RWPE2 (cell line): ENCODE measurements at places on chromosomes 1 and 21.
A peak's percentile ranks its signal among the peaks of the same experiment; 100 is the strongest.

DNA sequence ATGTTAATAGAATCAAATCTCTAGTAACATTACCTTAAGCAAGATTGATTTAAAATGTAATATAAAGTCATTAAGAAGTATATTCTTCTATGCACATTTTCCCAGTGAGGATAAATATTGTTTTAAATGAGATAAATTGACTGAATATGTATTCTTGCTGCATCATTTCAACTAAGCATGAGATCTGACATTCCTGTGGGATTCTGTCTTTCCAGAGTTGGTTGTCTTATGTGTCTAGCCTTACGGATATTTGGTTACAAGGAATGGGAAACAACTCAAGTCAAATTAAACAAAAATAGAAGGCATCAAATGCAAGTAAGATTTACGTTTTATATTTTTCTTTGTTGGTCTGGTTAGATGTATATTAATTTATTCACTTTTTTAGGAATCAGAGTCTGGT, 287.5 kb downstream of the PTGER3 start:
- no peak overlapping the region for H3K27ac ChIP-seq
- H3K36me3 ChIP-seq, result no peaks in the 10 kb centered on the region
- no peaks in the 10 kb centered on the region for H3K4me1 ChIP-seq
- no peak for DNase-seq
- no peaks in the 10 kb centered on the region for H3K27me3 ChIP-seq
- H3K4me3 ChIP-seq, result no peak overlapping the region

DNA sequence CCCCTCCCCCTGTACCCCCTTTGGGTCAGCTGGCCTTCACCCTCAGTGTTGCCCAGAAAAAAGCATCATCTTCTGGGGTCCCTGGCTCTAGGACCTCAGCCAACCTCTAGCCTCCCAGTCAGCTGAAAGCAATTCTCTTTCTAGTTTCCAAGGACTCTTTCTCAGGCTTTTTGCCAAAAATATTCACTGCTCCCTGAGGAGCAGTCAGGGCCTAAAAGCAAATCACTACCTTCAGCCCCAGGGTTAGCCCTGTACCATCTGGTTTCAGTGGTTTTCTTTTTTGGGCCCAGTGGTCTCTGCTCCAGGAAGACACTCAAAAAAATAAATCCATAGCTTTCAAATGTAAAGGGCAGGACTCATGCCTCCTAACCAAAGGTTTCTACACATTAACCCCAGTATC, 3.1 kb upstream of the LMOD1 start:
- DNase-seq, result no peak
- no peaks in the 10 kb centered on the region for H3K4me1 ChIP-seq
- H3K27ac ChIP-seq, result no peak overlapping the region
- H3K27me3 ChIP-seq, result peaks cover 18% of the 10 kb centered on the region
- H3K36me3 ChIP-seq, result no peaks in the 10 kb centered on the region
- H3K4me3 ChIP-seq, result no peak overlapping the region

- H3K4me3 ChIP-seq, result no peak overlapping the region
- no peaks in the 10 kb centered on the region for H3K27me3 ChIP-seq
- H3K4me1 ChIP-seq, result no peaks in the 10 kb centered on the region
- no peaks in the 10 kb centered on the region for H3K36me3 ChIP-seq
- DNase-seq, result no peak
Measured at GRCh38 chr1:117540532-117540931, 65.3 kb upstream of the TENT5C start.

GRCh38 chr1:112307930-112308591, 88.0 kb upstream of the CTTNBP2NL start:
- no peak overlapping the region for H3K4me3 ChIP-seq
- H3K36me3 ChIP-seq, result no peaks in the 10 kb centered on the region
- H3K27me3 ChIP-seq, result peaks cover 1% of the 10 kb centered on the region
- no peak overlapping the region for H3K27ac ChIP-seq
- H3K4me1 ChIP-seq, result no peaks in the 10 kb centered on the region

DNA sequence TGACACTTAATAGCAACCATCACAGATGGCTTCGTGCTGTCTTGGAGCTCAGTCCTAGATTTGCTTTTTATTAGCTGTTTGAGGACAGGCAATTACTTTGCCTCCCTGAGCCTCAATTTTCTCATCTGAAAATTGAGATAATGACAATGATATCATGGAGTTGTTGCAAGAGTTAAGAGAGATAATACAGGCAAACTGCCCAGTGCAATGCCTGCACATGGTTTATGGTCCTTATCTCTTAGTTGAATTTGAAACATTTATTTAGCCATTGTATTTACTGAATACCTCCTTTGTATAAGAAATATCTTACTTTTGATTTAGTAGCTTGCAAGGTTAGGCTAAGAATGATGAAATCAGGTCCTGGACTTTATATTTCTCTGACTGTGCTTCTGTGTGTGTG, 17.7 kb downstream of the KCNA2 start:
- no peaks in the 10 kb centered on the region for H3K36me3 ChIP-seq
- no peaks in the 10 kb centered on the region for H3K4me1 ChIP-seq
- H3K4me3 ChIP-seq, result no peak overlapping the region
- DNase-seq, result no peak
- peaks cover 4% of the 10 kb centered on the region for H3K27me3 ChIP-seq

- H3K27ac ChIP-seq, result no peak overlapping the region
- H3K4me1 ChIP-seq, result no peaks in the 10 kb centered on the region
- H3K36me3 ChIP-seq, result no peaks in the 10 kb centered on the region
- no peaks in the 10 kb centered on the region for H3K27me3 ChIP-seq
Measured at GRCh38 chr21:46081862-46082712, 15.8 kb upstream of the COL6A2 start.

DNA sequence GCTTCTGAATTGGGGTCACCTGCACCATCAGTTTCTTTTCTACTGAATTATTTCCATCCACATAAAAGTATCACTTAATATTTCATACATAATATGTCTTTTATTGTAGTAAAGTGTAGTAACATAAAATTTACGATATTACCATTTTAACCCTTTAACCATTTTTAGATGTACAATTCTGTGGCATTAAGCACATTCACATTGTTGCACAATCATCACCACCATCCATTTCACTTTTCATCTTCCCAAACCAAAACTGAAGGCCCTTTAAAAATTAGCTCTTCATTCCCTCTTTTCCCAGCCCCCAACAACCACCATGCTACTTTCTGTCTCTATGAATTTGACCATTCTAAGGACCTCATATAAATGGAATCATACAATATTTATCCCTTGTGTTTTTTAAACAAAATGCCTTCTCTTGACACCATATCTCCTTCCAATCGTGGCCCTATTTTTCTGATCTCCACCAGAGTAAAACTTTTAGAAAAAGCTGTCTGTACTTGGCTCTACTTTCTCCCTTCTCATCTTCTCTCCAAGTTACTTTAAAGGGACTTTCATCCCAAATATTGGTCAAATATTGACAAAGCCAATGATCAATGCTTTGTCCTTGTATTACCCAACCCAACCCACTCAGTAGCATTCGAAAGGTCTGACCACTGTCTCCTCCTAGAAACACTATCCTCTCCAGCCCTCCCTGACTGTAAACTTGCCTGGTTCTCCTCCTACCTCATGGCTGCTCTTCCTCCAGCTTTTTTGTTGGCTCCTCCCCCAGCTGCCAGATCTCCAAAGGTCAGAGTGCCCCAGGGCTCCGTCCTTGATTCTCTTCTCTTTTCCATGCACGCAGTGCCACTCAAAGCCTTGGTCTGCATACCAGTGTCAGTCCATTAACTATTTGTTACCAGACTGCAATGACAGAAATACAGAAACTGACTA, 44.7 kb downstream of the SLC30A10 start:
- no peaks in the 10 kb centered on the region for H3K4me1 ChIP-seq
- H3K27me3 ChIP-seq, result no peaks in the 10 kb centered on the region
- DNase-seq, result no peak
- H3K36me3 ChIP-seq, result no peaks in the 10 kb centered on the region

GRCh38 chr1:202247837-202248795, 54.5 kb downstream of the LGR6 start:
- no peaks in the 10 kb centered on the region for H3K36me3 ChIP-seq
- no peak overlapping the region for H3K27ac ChIP-seq
- peak; percentile 30 for DNase-seq
- H3K27me3 ChIP-seq, result no peaks in the 10 kb centered on the region
- H3K4me3 ChIP-seq, result no peak overlapping the region
- H3K4me1 ChIP-seq, result no peaks in the 10 kb centered on the region

GRCh38 chr21:38818325-38818723, 12.6 kb downstream of the ETS2 start:
- H3K27ac ChIP-seq, result peak overlapping the region; percentile 76
- peaks cover 48% of the 10 kb centered on the region for H3K4me1 ChIP-seq
- peaks cover 97% of the 10 kb centered on the region for H3K36me3 ChIP-seq
- no peak overlapping the region for H3K4me3 ChIP-seq
- no peaks in the 10 kb centered on the region for H3K27me3 ChIP-seq

DNA sequence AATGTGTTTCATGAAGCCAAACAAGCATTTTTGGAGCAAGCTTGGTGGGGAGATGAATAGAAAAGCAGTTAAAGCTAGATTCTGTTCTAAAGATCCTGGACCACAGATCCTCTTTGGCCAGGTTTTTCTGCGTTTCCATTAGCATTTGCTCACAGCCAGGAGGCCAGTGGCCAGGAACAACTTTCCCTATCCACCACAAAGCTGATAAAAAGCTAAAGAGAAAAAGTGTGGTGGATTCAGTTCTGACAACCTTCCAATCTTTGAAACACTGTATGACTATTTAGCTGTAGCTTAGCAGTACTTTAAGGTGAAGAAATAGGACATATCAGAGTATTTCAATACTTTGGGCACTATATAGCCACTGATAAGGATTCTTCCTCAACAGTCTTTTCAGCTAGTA, 3.0 kb upstream of the NEK7 start:
- peaks cover 7% of the 10 kb centered on the region for H3K4me1 ChIP-seq
- H3K4me3 ChIP-seq, result no peak overlapping the region
- no peak for DNase-seq

- no peak overlapping the region for H3K27ac ChIP-seq
- H3K4me3 ChIP-seq, result no peak overlapping the region
- no peaks in the 10 kb centered on the region for H3K4me1 ChIP-seq
Measured at GRCh38 chr21:28063241-28064216, 929.1 kb downstream of the LTN1 start.

DNA sequence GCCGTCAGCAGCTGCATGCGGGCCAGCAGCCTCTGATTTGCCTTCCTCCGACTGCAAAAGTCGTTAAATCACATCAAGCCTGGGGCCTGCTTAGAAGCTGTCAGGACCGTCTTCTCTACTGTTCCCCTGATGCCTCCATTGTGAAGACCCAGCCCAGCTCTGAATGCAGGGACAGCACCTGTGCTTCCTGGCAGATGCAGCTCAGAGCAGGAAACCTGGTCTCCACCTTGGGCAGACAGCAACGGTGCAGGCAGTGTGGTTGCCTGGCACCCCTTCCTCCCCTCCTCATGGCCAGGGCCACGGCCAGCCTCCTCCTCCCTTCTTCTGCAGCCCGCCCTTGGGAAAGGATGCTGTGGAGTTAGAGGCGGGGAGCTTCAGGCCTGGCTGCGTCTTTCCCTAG, 92.3 kb upstream of the COL6A1 start:
- peaks cover 7% of the 10 kb centered on the region for H3K4me1 ChIP-seq
- no peaks in the 10 kb centered on the region for H3K36me3 ChIP-seq
- DNase-seq, result peak; percentile 29

GRCh38 chr1:25854554-25854953, 4.7 kb downstream of the AUNIP start:
- H3K27ac ChIP-seq, result no peak overlapping the region
- peaks cover 6% of the 10 kb centered on the region for H3K4me1 ChIP-seq
- peaks cover 39% of the 10 kb centered on the region for H3K36me3 ChIP-seq

DNA sequence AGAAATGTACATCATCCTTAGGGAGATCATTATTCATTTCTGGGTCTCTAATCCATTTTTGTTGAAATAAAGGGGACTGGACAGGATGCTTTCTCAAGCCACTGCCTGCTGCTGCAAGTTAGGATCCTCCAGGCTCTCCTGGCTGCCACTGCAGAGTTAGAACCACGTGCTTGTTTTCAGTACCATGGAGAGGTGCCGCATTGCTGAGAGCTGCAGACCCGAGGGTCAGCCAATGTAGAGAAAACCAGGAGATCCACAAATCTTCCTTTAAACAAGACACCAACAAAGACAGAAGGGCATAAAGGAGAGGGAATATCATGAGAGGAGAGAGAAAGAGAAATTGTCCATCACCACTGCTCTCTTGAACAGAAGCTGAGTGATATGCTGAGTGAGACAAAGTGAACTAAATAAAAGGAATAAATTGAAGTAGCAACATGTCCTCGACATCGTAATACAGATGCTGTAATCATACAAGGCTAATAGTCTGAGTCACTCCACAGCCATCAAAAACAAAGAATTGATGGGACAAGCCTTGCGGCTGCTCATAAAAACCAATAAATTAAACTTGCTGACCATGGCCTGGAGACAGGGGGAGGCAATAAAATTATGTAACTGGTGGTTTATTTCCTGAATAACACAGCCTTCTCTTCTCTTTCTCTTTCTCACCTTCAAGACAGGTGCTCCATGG, 255.7 kb downstream of the OMA1 start:
- no peaks in the 10 kb centered on the region for H3K4me1 ChIP-seq
- no peak for DNase-seq
- H3K4me3 ChIP-seq, result no peak overlapping the region
- H3K27ac ChIP-seq, result no peak overlapping the region
- H3K36me3 ChIP-seq, result no peaks in the 10 kb centered on the region
- no peaks in the 10 kb centered on the region for H3K27me3 ChIP-seq
